ENCODE measurements at places on chromosomes 7 and 10. TPM values are rescaled to one million over a fixed set of nuclear protein-coding genes. Genes with fewer than 3 reads are reported as not detected.

DNA sequence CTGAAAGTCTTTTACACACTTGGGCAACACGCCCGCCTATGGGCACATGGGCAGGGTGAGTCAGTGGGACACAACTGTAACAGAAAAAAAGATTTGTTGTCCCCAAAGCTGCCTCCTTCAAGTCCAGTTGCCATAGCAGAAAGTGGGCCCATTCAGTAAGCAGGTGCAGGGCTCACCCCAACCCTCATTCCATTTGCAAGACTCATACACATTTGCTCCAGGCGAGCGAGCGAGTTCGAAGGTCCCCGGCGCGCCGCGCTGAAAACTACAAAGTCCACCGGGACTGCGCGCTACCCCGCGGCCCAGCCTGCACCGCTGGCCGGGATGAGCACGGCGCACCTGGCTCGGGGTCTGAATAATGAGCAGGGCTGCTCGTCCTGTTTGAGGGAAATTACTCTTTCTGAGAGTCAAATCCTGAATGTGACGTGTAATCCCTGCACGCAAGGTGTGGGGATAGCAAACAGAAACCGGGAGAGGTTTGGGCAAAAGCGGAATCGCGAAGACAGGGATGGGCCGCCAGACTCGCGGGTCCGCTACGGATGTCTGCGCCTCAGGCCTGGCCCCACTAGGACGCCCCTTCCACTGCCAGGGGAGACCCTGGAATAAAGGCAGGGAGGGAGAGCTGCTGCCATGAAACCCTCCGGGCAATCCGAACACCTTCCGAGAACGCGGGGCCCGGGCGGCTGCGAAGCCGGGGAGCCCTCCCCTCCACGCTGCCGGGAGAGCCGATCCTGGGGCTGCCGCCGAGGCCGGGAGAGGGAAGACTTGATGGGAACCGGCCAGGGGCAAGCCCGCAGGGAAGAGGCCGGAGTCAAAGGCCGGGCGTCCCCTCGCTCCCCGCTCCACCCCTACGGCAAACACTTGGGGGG is 982 bp downstream of the COBL start:
- H3K36me3 ChIP-seq, result no peaks in the 10 kb centered on the region
- H3K4me3 ChIP-seq, result peak overlapping the region; percentile 65
- peak overlapping the region; percentile 69 for H3K27ac ChIP-seq

- H3K27ac ChIP-seq, result no peak overlapping the region
- no peak for DNase-seq
- peaks cover 21% of the 10 kb centered on the region for H3K27me3 ChIP-seq
- H3K4me3 ChIP-seq, result no peak overlapping the region
- peaks cover 31% of the 10 kb centered on the region for H3K4me1 ChIP-seq
Observed at GRCh38 chr7:44262031-44262430, 61.3 kb downstream of the YKT6 start.

DNA sequence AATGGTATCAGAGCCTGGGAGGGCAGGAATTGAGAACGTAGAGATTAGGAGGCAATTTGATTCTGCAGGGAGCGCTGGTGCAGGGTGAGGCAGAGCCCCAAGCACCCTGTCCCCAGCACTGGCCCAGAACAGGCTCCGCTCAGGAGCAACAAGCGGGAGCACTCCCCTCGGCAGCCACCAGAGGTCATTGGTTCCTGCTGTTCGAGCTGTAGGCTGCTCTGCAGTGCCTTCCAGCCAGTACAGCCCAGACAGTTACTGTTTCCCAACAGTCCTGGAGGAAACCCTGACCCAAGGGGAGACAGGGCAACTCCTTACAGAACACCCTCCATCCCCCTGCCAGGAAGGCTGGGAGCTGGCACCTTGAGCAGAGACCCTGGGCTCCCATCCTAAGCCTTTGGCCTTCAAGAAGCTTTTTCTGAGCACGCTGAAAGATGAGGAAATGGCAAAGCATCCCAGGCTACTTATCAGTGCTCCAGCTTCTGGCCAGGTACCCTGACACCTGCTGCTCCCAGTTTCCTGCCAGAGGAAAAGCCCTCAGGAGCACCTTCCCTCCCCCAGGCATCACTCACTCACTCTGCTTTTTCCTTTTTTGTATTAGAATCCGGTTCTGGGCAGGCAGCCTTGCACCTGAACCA is 71.2 kb upstream of the EFCAB10 start:
- H3K27me3 ChIP-seq, result no peaks in the 10 kb centered on the region
- peaks cover 12% of the 10 kb centered on the region for H3K36me3 ChIP-seq
- no peak overlapping the region for H3K4me3 ChIP-seq
- H3K27ac ChIP-seq, result no peak overlapping the region
- peaks cover 16% of the 10 kb centered on the region for H3K4me1 ChIP-seq
- DNase-seq, result peak; percentile 69

LRRC17 gene
- 43.8 TPM for total RNA-seq

AKR1C4 gene
- not detected for total RNA-seq

TAF5 gene
- 4.0 TPM for total RNA-seq

CYP2C19 gene
- total RNA-seq, result not detected

Measured in muscle of leg (tissue), 16 donors.